ENCODE measurements at places on chromosomes 7 and 10. TPM values are rescaled to one million over a fixed set of nuclear protein-coding genes. Genes with fewer than 3 reads are reported as not detected.
A peak's percentile ranks its signal among the peaks of the same experiment; 100 is the strongest.

GRCh38 chr7:151038951-151039849 lies 9.1 kb upstream of the ASIC3 start:
- H3K27me3 ChIP-seq: no peaks in the 10 kb centered on the region
- H3K4me1 ChIP-seq: peaks cover 12% of the 10 kb centered on the region
- H3K4me3 ChIP-seq: no peak overlapping the region

GRCh38 chr7:28224675-28225074 lies 44.1 kb upstream of the JAZF1 start:
- no peak overlapping the region for H3K4me3 ChIP-seq
- H3K27ac ChIP-seq: no peak overlapping the region
- no peaks in the 10 kb centered on the region for H3K36me3 ChIP-seq

- no peak overlapping the region for H3K27ac ChIP-seq
- no peaks in the 10 kb centered on the region for H3K4me1 ChIP-seq
- peak; percentile 27 for DNase-seq
- H3K36me3 ChIP-seq: no peaks in the 10 kb centered on the region
- H3K4me3 ChIP-seq: no peak overlapping the region
Measured at GRCh38 chr7:45585628-45586027, 11.5 kb downstream of the ADCY1 start.

The GPR158 gene
- 0.05 TPM for total RNA-seq

The UNCX gene
- not detected for total RNA-seq

The ETV1 gene
- 0.52 TPM for total RNA-seq

GRCh38 chr7:41747961-41748360 lies 45.1 kb upstream of the INHBA start:
- H3K36me3 ChIP-seq: no peaks in the 10 kb centered on the region
- no peaks in the 10 kb centered on the region for H3K27me3 ChIP-seq
- DNase-seq: no peak
- no peak overlapping the region for H3K4me3 ChIP-seq

GRCh38 chr10:128927497-128928161 lies 539.4 kb upstream of the MGMT start:
- no peak overlapping the region for H3K4me3 ChIP-seq
- no peaks in the 10 kb centered on the region for H3K36me3 ChIP-seq
- H3K27me3 ChIP-seq: no peaks in the 10 kb centered on the region
- H3K27ac ChIP-seq: no peak overlapping the region

GRCh38 chr10:125812128-125812750 lies 10.8 kb downstream of the UROS start:
- H3K27me3 ChIP-seq: no peaks in the 10 kb centered on the region
- no peak for DNase-seq
- H3K4me1 ChIP-seq: no peaks in the 10 kb centered on the region
- H3K27ac ChIP-seq: no peak overlapping the region
- H3K36me3 ChIP-seq: peaks cover 2% of the 10 kb centered on the region

The FGF8 gene
- 0.68 TPM for total RNA-seq

- no peak overlapping the region for H3K4me3 ChIP-seq
- H3K4me1 ChIP-seq: peaks cover 19% of the 10 kb centered on the region
- no peaks in the 10 kb centered on the region for H3K36me3 ChIP-seq
- DNase-seq: no peak
- no peaks in the 10 kb centered on the region for H3K27me3 ChIP-seq
- H3K27ac ChIP-seq: no peak overlapping the region
Measured at GRCh38 chr7:150311711-150312110, 11.4 kb upstream of the LRRC61 start.

DNA sequence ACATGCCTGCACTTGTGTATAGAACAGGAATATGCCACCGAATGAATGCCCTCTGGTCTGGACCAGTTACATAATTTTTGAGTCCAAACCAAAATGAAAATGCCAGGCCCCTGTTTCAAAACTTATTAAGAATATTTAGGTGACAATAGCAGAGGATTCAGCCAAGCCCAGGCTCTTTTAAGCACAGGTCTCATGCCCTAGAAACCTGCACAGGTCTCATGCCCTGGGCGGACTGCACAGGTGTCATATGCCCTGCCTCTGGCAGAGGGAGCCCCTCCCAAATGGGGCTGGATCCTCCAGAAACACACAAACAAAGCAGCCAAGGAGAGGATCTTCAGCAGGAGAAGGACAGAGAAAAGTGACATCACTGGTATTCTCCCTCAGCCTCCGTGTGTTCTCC lies 605.4 kb upstream of the NRP1 start:
- 0 out of 2 replicates have a peak, but pooled peaks cover 4% of the 10 kb centered on the region for H3K4me1 ChIP-seq
- H3K4me3 ChIP-seq: no peak overlapping the region
- no peak overlapping the region for H3K27ac ChIP-seq
- DNase-seq: peak; percentile 14

The EN2 gene
- 1.1 TPM for total RNA-seq

DNA sequence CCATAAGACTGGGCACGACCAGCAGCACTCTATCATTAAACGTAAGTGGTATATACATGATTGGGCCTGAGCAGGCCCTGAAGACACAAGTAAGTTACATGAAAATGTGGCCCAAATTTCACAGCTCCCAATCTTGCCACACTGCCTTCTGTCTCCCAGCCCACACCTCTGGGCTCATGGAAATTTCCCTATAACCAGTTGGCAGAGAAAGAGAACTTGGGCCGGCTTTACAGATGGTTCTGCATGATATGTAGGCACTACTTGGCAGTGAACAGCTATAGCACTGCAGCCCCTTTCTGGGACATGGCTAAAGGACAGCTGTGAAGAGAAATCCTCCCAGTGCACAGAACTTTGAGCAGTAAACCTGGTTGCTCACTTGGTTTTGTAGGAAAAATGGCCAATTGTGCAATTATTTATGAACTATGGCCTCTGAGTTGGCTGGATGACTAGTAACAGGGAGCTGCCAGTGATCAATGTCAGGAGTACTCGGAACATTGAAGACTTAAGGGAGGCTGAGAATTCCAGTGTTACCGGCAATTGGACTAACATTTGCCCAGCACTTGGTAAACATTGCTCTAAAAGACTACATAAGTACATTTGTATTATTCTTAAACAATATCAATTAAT lies 1006.6 kb upstream of the LRRN3 start:
- H3K27ac ChIP-seq: no peak overlapping the region
- H3K4me3 ChIP-seq: no peak overlapping the region
- no peaks in the 10 kb centered on the region for H3K4me1 ChIP-seq
- no peaks in the 10 kb centered on the region for H3K27me3 ChIP-seq
- no peak for DNase-seq

The LZTS2 gene
- total RNA-seq: 54.8 TPM

DNA sequence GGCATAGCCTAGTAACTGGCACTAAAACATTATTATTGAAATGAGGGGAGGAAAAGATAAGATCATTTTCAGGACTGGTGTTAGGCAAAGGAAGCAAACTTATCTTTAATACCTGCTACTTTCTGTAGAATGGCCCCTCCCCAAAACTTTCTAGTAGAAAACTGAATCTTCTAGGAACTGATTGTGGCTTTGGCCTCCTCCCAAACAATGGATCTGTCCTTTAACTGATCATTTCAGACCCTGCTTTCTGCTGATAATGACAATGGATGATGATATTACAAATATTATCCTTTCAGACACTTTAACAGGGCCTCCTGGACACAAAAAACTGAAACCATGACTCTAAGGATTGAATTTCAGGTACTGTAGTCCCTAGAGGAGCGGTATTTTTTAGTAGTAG lies 55.1 kb downstream of the EZH2 start:
- H3K4me3 ChIP-seq: no peak overlapping the region
- H3K27ac ChIP-seq: no peak overlapping the region
- no peaks in the 10 kb centered on the region for H3K27me3 ChIP-seq
- DNase-seq: no peak
- no peaks in the 10 kb centered on the region for H3K36me3 ChIP-seq
- H3K4me1 ChIP-seq: no peaks in the 10 kb centered on the region

The MOGAT3 gene
- 6.3 TPM for total RNA-seq

DNA sequence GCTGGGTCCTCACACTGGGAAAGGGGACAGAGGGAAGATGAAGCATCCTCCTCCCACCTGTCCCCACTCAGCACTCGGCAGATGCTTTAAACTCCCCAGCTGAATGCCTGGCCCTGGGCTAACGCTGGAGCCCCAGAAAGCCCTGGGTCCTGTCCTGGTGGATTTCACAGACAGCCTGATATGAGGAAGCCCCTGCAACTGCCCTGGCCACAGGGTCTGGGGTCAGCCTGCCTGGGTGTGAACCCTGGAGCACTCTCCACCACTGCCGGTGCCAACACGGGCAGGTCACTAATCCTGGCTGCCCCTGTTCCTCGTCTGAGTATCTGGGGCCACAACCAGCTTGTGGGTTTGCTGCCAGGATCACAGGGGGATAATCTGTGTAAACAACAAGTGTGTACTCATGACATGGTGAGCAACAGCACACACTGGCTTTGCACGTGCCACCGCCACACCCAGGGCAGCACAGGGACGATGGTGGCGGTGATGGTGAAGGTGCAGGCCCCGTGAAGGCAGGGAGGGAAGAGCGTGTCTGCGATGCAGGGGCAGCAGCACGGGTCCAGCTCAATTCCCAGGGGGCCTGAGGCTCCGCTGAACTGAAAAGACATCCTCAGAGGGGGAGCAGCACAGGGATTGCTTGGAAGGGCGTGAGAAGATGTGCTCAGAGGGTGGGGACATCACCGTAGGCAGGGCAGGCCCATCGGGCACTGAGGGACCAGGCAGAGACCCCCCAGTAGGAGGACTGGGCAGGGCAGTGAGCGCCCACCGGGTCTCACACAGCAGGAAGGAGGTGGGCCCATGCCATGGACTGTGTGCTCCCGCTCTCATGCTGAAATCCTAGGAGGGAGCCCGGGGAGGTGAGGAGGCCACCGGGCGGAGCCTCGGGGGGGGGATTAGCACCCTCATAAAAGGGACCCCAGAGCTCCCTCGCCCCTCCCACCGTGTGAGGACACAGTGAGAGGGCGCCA lies 238.7 kb downstream of the MAD1L1 start:
- no peaks in the 10 kb centered on the region for H3K27me3 ChIP-seq
- H3K27ac ChIP-seq: peak overlapping the region; percentile 54
- H3K4me3 ChIP-seq: no peak overlapping the region
- H3K36me3 ChIP-seq: no peaks in the 10 kb centered on the region
- no peaks in the 10 kb centered on the region for H3K4me1 ChIP-seq
- DNase-seq: no peak

The TUBAL3 gene
- total RNA-seq: 0.39 TPM

GRCh38 chr7:25775999-25776743 lies 375.8 kb upstream of the NFE2L3 start:
- H3K4me1 ChIP-seq: no peaks in the 10 kb centered on the region
- H3K4me3 ChIP-seq: no peak overlapping the region
- no peaks in the 10 kb centered on the region for H3K36me3 ChIP-seq
- no peak for DNase-seq
- H3K27me3 ChIP-seq: no peaks in the 10 kb centered on the region

- peak overlapping the region; percentile 98 for H3K27ac ChIP-seq
Measured at GRCh38 chr7:118184565-118184940, 589 bp downstream of the LSM8 start.

- H3K4me1 ChIP-seq: peaks cover 17% of the 10 kb centered on the region
- no peaks in the 10 kb centered on the region for H3K36me3 ChIP-seq
- DNase-seq: peak; percentile 89
- no peak overlapping the region for H3K4me3 ChIP-seq
- H3K27me3 ChIP-seq: no peaks in the 10 kb centered on the region
Measured at GRCh38 chr7:98265841-98266271, 13.8 kb upstream of the TECPR1 start.

DNA sequence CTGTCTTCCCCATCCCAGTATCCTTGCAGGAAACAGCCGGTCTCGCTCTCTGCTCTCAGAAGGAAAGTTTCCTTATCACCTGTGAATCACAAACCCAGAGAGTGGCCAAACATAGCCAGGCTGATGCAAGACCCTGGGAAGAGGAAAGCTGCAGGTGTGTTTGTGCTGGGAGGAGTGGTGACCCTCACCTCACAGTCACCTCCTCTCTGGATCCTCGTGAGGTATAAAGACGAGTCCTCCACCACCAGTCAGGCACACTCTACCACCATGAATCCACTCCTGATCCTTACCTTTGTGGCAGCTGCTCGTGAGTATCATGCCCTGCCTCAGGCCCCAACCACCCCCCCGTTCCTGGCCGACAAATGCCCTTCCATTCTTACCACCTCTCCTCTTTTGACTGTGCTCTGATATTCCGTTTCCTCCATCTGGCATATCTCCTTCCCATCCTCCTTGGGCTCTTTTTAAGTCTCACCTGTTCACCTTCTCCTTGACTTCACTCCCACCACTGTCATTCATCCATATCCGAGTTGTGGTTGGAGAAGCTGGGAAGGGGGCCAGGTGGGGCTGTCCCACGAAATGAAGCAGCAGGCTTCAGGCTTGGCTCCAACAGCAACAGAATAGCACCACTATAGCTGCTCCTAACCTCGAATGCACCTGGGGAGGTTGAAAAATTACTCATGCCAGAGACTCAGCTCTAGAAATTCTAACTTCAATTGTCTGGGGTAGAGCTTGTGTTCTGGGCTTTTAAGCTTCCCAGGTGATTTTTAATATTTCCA lies at the start of gene PRSS1:
Gene PRSS1, plus strand, starts transcription at position 255 of the 776 bp plus-strand sequence. Its CDS starts 13 bp downstream, at position 268.
- no peak within 1 kb of the TSS for H3K4me3 ChIP-seq
- no peaks in the 10 kb centered on the region for H3K27me3 ChIP-seq
- H3K27ac ChIP-seq: peak within 1 kb of the TSS; percentile 85
- DNase-seq: peak; percentile 71
- no peaks in the 10 kb centered on the region for H3K36me3 ChIP-seq

The HDAC9 gene
- 0.27 TPM for total RNA-seq

DNA sequence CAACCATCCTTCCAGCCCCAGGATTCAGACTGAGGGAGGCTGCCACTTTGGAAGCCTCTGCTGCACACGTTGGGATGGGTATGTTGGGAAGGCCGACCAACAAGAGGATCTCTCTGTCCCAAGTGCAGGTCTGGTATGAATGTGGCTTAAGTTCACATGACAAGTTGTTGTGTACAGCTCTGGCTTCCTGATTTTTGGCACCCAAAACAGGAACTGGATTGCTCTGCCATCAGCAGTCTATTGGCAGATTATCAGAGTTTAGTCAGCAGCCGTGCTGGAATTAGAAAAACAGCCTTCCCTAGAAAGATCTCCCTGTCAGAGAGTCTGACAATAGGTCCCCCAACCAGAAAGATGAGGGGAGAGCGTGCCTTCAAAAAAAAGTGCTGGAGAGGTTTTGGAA lies 66.9 kb downstream of the GOLGA7B start:
- no peak for DNase-seq
- peaks cover 1% of the 10 kb centered on the region for H3K27me3 ChIP-seq
- no peaks in the 10 kb centered on the region for H3K4me1 ChIP-seq
- H3K36me3 ChIP-seq: no peaks in the 10 kb centered on the region
- no peak overlapping the region for H3K27ac ChIP-seq
- H3K4me3 ChIP-seq: no peak overlapping the region

Measured in Caco-2 (cell line).